ENCODE measurements at places on chromosomes 5 and 9.

DNA sequence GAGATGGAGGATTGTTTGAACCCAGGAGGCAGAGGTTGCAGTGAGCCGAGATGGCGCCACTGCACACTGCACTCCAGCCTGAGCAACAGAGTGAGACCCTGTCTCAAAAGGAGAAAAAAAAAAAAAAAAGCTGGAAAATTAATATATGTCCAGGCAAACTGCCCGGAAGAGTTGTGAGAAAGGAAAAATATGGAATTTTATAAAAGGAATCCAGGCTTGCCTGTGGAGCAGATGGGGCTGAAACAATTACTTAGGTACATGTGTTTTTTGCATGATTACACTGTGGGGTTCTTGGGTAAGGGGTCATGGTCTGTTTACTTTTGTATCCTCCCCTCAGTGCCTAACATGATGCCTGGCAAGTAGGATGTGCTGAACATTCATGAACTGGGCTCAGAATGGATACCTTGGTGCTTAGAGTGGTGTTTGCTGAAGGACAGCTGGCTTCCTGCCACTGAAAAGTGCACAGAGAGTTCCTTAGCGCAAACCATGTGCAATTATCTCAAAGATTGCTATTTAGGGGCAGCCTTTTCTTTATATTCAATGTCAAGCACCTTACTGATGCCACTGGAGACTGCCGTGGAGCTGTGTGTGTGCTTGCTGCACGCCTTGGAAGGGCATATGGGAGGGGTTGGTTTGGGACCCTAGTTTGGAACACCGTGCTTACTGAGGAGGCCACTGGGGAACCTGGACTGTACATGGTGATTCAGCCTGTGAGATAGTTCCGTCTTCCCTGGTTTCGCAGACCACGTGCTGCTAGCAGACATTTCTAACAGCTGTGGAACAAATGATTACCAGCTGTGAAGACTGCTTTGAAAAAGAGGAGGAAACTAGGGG is 78.4 kb downstream of the MAP1B start:
- DNase-seq = no peak

- DNase-seq = no peak
These were observed 36.5 kb downstream of the LAMC3 start for GRCh38 chr9:131045300-131046092.

GRCh38 chr5:62168506-62169281 is 137.3 kb upstream of the KIF2A start:
- DNase-seq = no peak

- DNase-seq = no peak
These were observed 795 bp upstream of the STOML2 start for GRCh38 chr9:35103660-35104191.

DNA sequence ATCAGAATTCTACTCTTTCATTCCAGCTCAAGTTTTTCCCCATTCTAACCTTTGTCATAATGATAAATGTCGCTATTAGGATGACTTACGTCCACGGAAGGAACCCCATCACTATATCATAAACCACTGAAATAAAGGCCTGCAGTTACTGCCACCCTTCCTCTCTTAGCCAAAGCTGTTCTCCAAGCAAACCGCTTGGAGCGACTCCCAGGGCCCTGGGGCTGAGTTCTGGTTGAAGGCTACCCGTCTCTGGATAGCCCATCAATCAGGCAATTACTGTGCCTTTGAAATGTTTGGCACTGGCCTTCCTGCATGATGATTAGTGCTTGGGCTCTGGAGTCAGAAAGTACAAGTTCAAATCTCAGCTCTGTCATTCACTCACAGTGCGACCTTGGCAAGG is 386.0 kb downstream of the SPOCK1 start:
- no peak for DNase-seq

GRCh38 chr5:159330131-159330800 is at the start of gene IL12B:
TSS of gene IL12B (minus strand) at chr5:159330487. CDS start at chr5:159326782, 3,705 bp downstream.
- DNase-seq = peak; percentile 54

GRCh38 chr9:114852050-114852594 is 46.3 kb upstream of the TNFSF15 start:
- DNase-seq = peak; percentile 70

GRCh38 chr5:58938563-58939424 is 355.9 kb downstream of the RAB3C start:
- DNase-seq = no peak

DNA sequence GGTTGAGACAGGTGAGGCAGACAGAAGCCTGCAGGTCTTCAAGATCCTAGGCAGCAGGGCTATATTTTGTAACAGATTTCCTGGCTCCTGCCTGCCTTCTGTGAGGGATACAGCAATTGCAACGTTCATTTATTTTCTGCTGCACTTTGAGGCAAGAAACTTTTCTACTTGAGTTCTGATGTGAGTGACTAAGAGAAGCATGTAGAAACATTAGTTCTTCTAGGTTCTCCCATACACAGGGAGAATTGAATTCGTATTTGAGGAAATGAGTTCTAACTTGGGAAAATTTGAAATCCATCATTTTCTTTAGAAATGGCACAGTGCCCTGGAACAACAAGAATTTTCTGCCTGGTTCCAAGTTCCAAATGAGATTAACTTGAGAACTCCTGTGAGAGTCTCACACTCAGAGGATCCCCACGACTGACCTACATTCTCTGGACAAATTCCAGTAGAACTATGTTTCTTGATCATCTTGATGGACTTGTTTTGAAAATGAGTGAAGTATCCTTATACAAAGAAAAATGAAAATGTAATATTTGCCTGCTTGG is 15.0 kb downstream of the MAMDC2 start:
- no peak for DNase-seq

GRCh38 chr9:134192311-134192950 is 28.1 kb upstream of the RNU6ATAC start:
- no peak for DNase-seq

DNA sequence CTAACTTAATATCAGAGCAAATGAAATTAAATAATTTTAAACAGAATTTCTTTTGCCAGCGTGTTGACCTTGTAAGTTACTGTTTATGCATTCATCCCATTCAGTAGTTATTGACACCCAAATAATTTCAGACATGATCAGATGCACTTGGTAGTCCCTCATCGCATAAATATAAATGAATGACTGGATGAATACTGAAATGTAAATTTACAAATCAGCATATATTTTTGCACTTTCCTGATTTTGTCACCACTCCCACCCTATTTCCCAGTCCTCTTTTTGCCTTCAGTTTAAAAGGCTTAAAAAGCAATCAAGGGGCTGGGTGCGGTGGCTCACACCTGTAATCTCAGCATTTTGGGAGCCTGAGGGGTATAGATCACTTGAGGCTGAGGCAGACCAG is 17.1 kb upstream of the LIFR start:
- DNase-seq = no peak

- DNase-seq = no peak
These were observed 621 bp upstream of the GCNT4 start for GRCh38 chr5:75053054-75053303.

- DNase-seq = peak; percentile 87
These were observed 8.8 kb downstream of the PRXL2C start for GRCh38 chr9:96646081-96646991.

DNA sequence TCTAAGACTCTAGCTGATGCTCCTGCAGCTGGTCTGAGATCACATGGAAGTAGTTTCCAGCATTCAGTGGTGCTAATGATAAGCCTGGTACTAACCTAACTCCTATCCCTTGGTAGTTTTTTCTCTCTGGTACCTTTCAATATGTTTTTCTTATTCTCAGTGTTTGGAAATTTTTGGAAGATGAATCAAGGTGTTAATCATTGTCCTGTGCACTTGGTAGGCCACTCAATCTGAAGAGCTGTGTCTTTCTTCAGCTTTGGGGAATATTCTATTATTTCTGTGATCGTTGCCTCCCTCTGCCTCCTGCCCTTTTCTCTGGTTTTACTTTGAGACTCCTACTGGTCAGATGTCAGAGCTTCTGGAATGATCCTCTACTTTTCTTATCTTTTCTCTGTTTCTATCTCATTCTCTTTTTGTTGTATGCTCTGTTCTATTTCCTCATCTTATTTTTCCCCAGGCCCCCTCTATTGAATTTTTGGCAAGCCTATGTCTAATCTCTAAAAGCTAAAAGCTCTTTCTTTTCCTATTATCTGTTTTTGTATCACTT is 136.8 kb downstream of the APBA1 start:
- DNase-seq = no peak
